ENCODE measurements at places on chromosomes 1 and 21. TPM values are rescaled to one million over a fixed set of nuclear protein-coding genes. Genes with fewer than 3 reads are reported as not detected.

The CRYAA gene
- not detected for total RNA-seq

The UBAP2L gene
- total RNA-seq: 189 TPM

The C1orf185 gene
- total RNA-seq: not detected

The AIM2 gene
- total RNA-seq: not detected

The TSPEAR gene
- not detected for total RNA-seq

The KIF2C gene
- total RNA-seq: 0.54 TPM

The CYP2J2 gene
- total RNA-seq: 0.93 TPM

The TEX38 gene
- total RNA-seq: 0.49 TPM

The ZFP69 gene
- 2.7 TPM for total RNA-seq

The AADACL3 gene
- total RNA-seq: not detected

The MX2 gene
- total RNA-seq: 112 TPM

The LHX8 gene
- not detected for total RNA-seq

The SDHC gene
- 66.3 TPM for total RNA-seq

The CFHR2 gene
- not detected for total RNA-seq

The COL24A1 gene
- total RNA-seq: 0.40 TPM

The RGS16 gene
- total RNA-seq: 19.2 TPM

The C1orf94 gene
- not detected for total RNA-seq

The FAM229A gene
- total RNA-seq: 9.6 TPM

The OVAAL gene
- total RNA-seq: not detected

The REN gene
- total RNA-seq: not detected

The ASCL5 gene
- not detected for total RNA-seq

The PCP4 gene
- not detected for total RNA-seq

The TTLL10 gene
- not detected for total RNA-seq

The S100A3 gene
- total RNA-seq: not detected

The FMO5 gene
- 4.3 TPM for total RNA-seq

The BNIPL gene
- 0.37 TPM for total RNA-seq

The PTPRC gene
- total RNA-seq: 1,064 TPM

The HS2ST1 gene
- total RNA-seq: 10.1 TPM

The PAQR6 gene
- total RNA-seq: 4.9 TPM

The PGBD5 gene
- total RNA-seq: not detected

The KIF21B gene
- 76.6 TPM for total RNA-seq

The ARL8A gene
- 51.7 TPM for total RNA-seq

The PTPN22 gene
- 76.7 TPM for total RNA-seq

The OR2T29 gene
- not detected for total RNA-seq

The PRR9 gene
- total RNA-seq: not detected

The CHIA gene
- total RNA-seq: not detected

The PAPPA2 gene
- not detected for total RNA-seq

The SLC25A34 gene
- total RNA-seq: 4.4 TPM

The RHBG gene
- not detected for total RNA-seq

The TFF1 gene
- total RNA-seq: not detected

The CSMD2 gene
- not detected for total RNA-seq

The LRRC8B gene
- total RNA-seq: 18.1 TPM

The HAO2 gene
- total RNA-seq: not detected

The STYXL2 gene
- not detected for total RNA-seq

The RBM11 gene
- 6.0 TPM for total RNA-seq

The PDC gene
- not detected for total RNA-seq

The CD48 gene
- 353 TPM for total RNA-seq

Data from naive thymus-derived CD4-positive, alpha-beta T cell (primary cell).